ENCODE measurements at places on chromosomes 6 and 20. TPM values are rescaled to one million over a fixed set of nuclear protein-coding genes. Genes with fewer than 3 reads are reported as not detected.
A peak's percentile ranks its signal among the peaks of the same experiment; 100 is the strongest.

Gene AIF1
- total RNA-seq, result 0.33 TPM

DNA sequence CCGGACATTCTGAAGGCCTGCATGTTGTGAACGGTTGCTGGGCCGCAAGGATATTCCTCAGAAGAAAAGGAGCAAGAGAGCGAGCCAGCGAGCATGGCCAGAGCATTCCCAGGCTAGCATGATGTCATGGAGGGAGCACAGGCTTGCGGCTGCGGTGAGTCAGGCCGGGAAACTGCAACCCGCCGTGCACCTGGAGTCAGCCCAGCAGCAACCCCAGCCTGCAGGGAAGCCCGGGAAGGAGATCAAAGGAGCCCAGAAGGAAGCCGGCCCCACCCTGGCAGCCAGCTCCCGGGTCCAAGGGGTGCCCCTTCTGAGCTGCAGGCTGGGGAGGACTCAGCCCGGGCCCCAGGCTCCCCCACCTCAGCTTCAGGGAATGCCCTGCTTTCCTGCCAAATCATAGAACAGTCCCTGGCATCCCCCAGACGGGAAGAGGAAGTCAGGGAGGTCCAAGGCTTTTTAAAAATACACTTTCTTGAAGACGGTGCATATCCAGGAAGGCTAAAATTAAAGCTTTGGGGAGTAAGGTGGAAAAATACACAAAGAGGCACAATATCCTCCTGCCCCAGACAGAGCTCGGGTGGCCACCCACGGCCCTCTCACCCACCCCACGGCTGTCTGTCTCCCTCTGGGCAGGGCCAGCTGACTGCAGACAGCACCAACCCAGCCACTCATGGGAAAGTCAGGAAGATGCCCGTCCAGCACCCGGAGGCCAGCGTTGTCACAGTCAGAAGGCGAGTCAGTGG lies 53.7 kb downstream of the BMP7 start:
- peak; percentile 86 for DNase-seq

Gene ABHD16B
- not detected for total RNA-seq

Gene DSP
- total RNA-seq, result 220 TPM

- DNase-seq, result no peak
These were observed 582.5 kb downstream of the DOK5 start for GRCh38 chr20:55057779-55058415.

GRCh38 chr6:52362443-52363227 lies 684 bp downstream of the PAQR8 start:
- no peak for DNase-seq

Gene RSPH4A
- total RNA-seq, result 0.42 TPM

- DNase-seq, result no peak
These were observed 44.0 kb upstream of the RNGTT start for GRCh38 chr6:89007209-89008000.

DNA sequence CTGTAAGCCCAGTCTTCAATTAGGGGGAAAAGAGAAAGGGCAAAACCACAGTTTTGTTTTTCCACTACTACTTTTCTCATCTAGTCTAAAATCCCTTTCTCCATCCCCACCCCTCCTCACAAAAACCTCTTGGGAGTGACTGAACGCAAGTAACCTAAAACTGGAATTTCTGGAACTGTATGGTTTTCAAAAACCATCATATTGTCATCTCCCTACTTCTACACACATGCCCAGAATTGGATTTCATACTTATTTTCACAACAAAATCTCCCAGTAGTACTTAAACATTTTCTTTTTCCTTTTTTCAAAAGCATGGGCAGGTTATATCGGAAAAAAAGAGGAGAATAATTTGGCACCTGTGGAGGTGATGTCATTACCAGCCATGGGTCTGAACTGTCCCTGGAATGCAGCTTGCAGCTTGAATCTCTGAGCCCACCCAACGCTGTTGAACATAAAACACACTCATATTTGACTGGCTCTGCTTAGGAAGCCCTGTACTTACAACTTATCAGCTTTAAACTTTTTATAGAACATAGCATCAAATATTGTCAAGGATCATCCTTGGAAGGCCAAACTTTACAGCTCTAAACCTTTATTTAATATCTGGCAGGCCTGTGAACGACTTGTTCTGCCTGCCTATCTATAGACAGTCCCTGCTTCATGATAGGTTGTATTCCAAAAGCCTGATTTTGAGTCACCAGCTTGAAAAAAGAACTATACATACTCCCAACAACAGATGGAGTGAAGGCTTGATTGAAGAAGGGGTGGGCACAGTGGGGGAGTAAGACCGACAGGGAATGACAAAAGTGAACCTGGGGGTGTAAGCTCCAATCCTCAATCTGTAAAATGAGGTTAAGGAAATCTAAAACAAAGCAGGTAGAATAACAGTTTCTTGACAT lies 59.3 kb downstream of the EPB41L2 start:
- no peak for DNase-seq

GRCh38 chr20:34974246-34974645 lies 18.6 kb downstream of the MYH7B start:
- no peak for DNase-seq

- DNase-seq, result no peak
These were observed 81.6 kb upstream of the SNX9 start for GRCh38 chr6:157741321-157741947.
